ENCODE measurements at places on chromosomes 3 and 15. TPM values are rescaled to one million over a fixed set of nuclear protein-coding genes. Genes with fewer than 3 reads are reported as not detected.

DNA sequence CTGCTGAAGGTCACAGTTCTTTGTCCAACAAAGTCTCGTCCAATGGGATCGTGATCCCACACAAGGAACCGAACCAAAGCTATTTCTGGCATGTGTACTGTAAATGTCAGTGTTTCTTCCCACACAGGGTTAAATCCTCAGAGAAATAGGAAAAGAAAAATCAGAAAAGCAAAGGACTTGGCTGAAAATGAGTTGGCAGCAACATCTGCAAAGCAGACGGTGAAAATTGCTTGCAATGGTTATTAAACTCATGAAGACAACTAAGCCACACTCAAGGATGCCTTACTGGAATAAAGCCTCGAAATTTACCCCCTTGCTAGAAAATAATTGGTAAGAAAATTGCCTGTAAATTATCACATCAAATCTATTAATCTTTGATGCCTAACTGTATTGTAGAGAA is 195.2 kb upstream of the STRIT1 start:
- no peak for DNase-seq

DNA sequence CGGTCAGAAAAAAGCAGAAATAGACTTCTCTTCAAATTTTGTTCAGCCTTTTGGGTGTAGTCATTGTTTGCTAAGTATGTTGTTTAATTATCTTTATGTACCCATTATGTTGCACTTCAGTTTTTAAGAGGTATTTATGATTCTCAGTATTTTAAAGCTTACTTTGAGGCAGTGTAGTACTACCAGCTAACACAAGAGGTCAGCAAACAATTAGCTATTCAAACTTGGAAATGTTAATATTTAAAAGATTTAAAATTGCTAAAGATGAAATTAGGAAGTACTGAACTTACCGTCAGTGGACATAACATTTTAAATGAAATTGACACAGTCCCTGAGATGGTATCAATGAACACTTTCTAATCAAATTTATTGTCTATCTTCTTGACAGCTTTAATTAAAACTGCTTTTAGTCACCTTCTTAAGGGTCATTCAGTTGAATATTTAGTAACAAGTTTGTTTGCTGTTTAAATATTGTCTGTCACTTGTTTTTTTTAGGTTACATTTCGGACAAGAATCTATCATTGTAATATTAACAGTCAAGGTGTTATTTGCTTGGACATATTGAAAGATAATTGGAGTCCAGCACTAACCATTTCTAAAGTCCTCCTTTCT is 28.1 kb downstream of the NKIRAS1 start:
- no peak for DNase-seq

DNA sequence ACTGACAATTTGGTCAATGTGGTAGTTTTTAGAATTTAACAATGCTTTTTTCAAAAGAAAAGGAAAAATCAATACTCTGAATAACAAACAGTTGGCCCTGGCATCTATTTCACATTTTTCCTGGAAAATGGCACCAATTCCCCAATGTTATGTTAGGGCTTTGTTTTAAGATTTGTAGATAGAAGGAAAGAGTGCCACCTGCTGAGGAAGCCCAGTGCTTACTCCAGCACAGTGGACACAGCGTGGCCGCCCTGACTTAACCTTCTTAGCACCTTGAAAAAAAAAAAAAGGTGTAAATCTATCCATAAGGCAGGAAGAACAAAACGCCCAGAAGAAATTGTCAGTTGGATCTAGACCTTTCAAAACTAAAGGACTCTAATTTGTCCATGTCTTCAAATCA is 110.7 kb upstream of the CNTN4 start:
- peak; percentile 14 for DNase-seq

The CDV3 gene
- total RNA-seq: 117 TPM

Measured in frontal cortex (tissue), 4 donors.